ENCODE measurements at places on chromosomes 16 and 17.

DNA sequence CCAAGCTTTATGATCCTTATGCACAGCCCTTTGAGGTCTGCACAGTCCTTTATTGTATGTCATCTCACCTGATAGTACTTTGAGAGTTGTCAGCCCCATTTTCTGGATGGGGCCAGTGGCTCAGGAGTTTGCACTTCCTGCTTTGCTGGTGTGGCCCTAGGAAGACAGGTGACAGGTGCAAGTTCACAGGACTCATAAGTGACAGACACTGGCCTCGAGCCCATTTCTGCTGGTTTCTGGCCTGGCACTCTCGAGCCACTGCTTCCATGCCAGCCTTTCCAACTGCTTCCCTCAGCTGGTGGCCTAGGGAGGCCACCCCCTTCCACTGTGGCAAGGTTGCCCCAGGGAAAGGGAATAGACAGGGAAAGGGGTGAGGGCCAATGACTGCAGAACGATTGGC lies 84.4 kb upstream of the CCL1 start:
- DNase-seq, result no peak

- DNase-seq, result no peak
Measured at GRCh38 chr16:31537362-31538242, 9.9 kb downstream of the AHSP start.

DNA sequence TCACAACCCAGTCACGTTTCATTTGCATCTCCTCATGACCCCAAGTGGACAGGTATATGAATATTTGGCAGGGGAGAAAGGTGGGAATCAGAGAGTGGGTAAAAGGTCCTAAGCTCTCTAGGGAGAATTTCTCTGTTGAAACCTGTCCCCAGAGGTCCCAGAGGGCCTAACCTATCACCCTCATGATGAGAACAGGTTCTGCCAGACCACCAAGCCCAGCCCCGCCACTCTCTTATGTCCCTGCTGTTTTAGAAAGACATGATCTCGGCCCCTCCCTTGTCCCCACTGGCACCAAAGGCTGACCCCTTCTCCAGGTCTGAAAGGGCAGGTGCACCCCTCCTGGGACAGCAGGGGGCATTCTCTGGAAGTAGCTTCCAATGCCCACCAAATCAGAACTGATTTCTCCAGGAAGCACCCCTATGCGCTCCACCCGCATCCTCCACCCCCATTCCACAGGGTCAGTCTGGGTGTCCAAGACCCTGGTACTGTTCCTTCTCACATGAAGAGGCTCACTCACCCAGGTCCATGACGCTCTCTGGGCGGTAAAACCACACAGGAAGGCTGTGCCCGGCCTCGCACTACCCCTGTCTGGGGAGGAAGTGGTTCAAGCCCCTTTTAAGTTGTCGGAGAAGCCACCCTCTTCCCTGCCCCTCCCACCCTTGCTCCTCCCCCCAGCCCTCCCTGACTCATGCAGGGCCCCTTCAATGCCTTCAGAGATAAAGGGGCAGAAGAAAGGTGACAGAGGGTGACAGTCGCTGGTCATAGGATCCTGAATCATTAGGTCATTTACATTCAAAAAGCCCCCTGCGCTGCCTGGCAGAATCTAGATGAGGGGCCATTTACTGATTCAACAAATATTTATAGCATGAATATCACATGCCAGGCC lies at the start of gene CCR7:
Gene CCR7, minus strand, starts transcription at position 590 of the 886 bp plus-strand sequence. Its CDS starts 63 bp downstream, at position 527.
- DNase-seq, result peak; percentile 56

- DNase-seq, result no peak
Measured at GRCh38 chr16:8502446-8502845, 87.9 kb downstream of the TMEM114 start.

DNA sequence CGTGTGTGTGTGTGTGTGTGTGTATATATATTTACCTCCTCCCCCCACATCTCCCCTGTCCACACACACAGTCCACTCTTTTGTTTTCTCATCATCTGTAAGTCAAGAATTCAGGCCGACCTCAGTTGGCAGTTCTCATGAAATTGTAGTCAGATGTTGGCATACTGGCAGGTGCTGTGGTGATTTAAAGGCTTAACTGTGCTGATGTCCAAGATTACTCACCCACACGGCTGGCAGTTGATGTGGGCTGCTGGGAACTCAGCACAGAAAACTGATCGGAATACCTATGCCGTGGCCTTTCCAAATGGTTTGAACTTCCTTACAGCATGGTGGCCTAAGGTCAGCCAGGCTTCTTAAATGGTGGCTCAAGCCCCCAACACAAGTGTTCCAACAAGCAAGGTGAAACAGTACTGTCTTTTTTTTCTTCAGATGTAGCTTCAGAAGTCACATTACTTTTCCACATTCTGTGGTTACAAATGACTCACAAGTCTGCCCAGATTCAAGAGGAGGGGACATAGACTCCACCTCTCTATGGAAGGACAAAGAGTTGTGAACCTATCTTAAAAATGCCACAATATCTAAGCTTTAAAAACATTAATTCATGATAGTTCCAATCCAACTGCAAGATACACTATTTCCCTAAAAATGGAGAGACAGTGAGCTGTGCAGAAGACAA lies 198.5 kb upstream of the HS3ST4 start:
- DNase-seq, result peak; percentile 86

DNA sequence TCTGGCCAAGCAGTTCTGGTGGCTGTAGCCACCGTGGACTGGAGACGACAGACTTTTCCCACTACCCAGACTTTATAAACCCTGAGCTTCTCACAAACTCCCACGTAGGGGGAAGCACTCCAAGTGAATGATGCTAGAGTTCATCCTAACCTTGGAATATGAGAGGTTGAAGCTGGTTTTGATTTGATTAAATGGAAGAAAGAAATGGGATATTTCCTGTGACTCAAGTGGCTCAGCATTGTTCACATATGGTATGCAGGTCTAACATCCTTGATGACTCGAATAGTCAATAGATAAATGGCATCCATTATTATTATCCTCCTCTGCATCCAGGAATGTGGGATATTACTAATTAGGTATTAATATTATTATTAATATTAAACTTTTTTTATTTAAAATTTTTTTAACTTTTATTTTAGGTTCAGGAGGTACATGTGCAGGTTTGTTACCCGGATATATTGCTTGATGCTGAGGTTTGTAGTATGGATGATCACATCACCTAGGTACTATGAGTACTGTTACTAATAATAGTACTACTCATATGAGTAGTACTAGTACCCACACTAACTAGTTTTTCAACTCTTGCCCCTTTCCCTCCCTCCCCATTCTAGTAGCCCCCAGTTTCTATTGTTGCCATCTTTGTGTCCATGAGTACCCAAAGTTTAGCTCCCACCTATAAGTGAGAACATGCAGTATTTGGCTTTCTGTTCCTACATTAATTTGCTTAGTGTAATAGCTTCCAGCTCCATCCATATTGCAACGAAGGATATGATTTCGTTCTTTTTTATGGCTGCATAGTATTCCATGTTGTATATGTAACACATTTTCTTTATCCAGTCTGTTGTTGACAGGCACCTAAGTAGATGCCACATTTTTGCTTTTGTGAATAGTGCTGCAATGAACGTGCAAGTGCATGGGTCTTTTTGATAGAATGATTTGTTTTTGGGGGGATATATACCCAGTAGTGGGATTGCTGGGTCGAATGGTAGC lies 22.9 kb downstream of the PIK3R6 start:
- no peak for DNase-seq

- DNase-seq, result peak; percentile 17
Measured at GRCh38 chr17:33732116-33732515, 439.0 kb upstream of the ASIC2 start.

DNA sequence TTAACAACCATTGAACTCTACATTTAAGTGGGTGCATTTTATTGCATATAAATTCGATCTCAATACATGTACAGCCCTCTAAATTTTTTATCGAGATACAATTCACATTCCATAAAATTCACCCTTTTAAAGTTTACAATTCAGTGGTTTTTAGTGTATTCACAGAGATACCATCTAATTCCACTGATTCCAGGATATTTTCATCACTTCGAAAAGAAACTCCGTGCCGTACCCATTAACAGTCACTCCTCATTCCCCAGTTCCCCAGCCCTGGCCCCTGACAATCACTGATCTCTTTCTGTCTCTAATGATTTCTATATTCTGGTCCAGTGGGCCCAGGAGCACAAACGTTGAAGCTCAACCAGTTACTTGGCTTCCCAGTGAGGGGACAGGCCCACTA lies 61.4 kb downstream of the CYB5B start:
- no peak for DNase-seq

DNA sequence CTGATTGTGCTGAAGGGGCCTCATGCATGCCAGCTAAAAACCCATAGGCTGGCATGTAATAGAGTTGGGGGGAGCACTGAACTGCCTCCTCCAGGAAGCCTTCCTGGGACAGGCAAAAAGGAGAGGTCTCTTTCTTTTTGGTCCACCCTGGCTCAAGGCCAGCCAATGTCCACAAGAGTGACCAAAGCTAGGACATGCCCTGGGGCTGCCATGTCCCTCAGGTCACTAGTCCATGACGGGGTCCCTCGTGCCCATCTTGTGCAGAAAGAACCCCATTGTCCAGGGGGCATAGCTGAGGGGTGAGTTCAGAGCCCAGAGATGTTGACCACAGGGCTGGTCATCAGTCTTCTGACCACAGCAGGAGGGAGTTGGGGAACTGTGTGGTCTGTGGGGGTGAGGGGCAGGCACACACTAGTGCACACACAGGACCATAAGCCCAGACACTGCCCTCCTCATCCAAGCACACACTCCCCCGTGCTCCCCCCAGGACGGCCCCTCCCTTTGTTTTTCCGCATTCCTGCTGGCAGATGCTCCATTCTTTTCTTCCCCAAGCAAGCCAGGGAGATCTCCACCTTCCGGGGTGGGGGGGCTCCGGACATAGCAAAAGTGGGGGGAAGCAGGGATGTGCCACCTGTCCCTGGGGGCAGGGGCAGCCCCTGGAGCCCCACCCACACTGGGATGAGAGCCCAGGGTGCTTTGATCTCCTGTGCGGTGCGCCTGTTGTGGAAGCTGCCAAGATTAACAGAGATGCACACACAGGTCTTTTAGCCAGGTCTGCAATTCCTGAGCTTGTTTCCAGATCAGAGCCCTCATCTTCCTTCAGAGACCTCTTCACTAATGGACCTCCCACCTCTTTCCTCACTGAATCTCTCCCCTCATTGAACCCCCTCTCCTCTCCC lies 25.2 kb upstream of the PHB1 start:
- peak; percentile 90 for DNase-seq

DNA sequence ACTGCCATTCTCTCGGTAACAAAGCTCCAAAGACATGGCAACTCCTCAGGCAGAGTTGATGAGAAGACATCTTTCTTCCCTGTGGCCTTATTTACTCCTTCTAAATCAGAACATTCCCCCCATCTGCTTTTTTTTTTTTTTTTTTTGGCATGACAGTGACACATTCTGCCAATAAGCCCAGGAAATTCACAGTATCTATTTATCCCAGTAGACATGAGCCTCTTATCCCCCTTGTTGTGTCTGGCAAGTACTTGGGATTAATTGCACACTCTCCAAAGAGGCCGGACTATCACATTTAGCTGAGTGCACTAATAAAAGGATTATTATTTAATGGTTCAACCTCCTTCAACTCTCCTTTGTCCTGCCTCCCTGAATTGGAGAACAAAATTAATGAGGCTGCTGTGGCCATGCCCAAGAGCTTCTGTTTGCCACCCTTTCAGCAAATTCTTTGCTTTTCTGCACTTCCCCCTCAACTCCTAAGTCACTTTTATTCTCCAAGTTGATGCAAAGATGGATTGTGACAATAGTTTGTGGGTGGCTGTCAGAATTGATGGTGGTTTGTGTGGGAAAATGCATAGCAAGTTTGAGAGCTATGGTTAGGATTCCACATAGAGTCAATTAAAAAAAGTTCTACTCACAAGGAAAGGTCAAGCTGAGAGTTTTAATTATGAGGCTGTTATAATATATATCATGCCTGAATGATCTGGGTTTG lies 47.2 kb downstream of the GPR139 start:
- no peak for DNase-seq

DNA sequence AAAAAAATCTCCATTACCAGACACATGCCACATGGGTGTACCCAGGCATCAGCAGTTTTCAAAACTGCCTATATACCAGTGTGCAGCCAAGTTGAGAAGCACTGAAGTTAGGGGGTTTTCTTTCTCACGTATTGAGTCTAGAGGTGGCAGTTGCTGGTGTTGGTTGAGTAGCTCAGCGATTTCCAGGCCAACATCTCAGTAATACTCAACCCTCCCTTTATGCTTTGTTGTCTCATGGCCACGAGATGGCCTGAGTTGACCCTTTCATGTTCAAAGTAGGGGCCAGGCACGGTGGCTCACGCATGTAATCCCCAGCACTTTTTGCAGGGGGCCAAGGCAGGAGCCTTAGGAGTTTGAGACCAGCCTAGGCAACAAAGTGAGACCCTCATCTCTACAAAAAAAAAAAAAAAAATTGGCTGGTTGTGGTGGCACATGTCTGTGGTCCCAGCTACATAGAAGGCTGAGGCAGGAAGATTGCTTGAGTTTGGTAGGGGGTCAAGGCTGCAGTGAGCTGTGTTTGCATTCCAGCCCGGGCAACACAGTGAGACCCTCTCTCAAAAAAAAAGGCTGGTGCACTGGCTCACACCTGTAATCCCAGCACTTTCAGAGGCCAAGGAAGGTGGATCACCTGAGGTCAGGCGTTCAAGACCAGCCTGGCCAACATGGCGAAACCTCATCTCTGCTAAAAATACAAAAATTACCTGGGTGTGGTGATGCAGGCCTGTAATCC lies 10.8 kb downstream of the LRRC3C start:
- no peak for DNase-seq

- DNase-seq, result no peak
Measured at GRCh38 chr17:14784997-14785696, 480.0 kb downstream of the PMP22 start.

- no peak for DNase-seq
Measured at GRCh38 chr17:58144801-58145200, 3.4 kb upstream of the OR4D1 start.

All from SW480 (cell line).